ENCODE measurements at places on chromosomes 1 and 21.

DNA sequence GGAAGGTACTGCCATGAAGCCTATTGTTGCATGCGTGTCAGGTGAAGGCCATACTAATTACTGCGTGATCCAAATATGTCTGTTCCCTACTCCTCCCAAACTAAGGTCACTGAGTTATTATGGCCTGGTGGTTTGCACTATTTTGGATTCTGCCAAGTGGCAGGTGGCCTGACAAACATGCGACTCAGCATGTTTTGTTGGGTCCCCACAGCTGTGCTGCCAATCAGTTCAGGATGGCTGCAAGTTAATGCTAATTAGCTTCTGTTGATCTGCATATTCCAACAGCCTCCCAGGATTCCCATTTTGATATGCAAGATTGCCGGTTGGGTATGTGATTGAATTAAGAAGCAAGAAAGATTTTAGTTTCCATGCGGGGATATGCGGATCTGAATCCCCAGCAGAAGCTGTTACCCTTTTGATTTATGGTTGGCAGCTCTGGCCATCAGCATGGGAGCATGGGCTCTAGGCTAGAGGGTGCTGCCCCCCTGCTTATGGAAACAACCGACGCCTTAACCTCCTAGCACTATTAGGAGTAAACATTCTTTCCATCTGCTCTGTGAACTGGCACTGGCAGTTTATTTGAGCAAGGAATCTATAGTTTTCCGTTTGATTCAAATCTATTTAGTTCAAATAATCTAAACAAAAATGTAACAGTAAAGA, 429.8 kb upstream of the C1orf87 start:
- DNase-seq: no peak

GRCh38 chr1:212922016-212922415, 28.3 kb upstream of the VASH2 start:
- DNase-seq: no peak

GRCh38 chr1:229621663-229622062, 4.3 kb downstream of the TAF5L start:
- DNase-seq: no peak

GRCh38 chr1:242811092-242811840, 286.8 kb upstream of the PLD5 start:
- DNase-seq: no peak

GRCh38 chr1:162021124-162021523, 2.5 kb downstream of the OLFML2B start:
- no peak for DNase-seq

DNA sequence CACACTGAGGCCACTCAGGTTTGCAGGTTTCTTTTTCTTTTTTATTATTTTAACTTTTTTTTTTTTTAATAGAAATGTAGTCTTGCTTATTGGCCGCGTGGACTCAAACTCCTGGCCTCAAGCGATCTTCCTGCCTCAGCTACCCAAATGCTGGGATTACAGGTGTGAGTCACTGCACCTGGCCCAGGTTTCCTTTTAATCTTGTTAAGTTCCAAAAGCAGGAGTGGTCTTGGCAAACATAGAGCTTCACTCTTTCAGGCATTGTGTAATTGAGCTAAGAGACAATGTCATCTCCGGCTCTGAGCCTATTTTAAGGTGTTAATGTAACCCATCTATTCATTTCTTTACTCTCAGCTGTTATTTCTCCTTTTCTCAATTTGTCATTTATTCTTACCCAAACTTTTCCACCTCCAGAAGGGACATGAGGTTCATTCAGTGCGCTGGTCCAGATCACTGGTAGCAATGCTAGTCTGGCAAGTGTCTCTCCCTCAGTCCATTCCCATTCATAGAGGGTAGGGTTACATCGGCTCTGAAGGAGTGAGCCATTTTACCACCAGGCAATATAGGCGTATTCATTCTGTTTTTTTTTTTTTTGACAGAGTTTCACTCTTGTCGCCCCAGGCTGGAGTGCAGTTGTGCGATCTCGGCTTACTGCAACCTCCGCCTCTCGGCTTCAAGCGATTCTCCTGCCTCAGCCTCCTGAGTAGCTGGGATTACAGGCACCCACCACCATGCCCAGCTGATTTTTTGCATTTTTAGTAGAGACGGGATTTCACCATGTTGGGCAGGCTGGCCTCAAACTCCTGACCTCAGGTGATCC, 11.3 kb upstream of the MFSD2A start:
- no peak for DNase-seq

GRCh38 chr1:184152434-184152898, 100.9 kb downstream of the TSEN15 start:
- no peak for DNase-seq

DNA sequence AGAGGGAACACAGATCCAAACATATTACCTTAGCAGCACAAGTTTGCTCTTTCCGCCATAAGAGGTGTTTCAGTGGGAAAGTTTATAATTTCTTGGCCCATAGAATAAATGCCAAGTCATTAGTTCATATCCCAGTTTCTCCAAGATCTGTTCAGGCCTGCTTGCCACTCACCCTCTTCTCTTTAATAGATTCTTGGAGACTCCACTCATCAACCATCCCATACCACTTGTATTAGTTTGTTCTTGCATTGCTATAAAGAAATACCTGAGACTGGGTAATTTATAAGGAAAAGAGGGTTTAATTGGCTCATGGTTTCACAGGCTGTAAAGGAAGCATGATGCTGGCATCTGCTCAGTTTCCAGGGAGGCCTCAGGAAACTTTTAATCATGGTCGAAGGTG, 34.8 kb upstream of the MYSM1 start:
- DNase-seq: no peak

DNA sequence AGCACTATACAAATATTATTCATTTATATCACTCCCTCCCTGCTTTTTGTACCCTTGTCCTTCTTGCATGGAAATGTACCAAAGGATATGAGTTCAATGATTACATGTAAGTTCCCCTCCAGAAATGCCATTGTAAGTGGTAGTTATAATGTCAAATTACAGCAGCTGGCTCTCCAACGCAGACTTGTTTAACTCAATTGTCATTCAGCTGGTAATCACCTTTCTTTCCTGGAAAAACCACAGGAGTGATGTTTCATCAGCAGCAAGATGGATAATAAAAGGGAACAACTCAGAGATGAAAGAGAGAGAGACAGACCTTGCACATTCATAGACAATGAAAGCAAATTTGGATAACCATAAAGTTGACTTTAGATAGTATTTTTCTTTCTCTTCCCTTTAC, 578.6 kb upstream of the PBX1 start:
- no peak for DNase-seq

GRCh38 chr1:211420845-211421454, 71.0 kb downstream of the RD3 start:
- no peak for DNase-seq

- DNase-seq: no peak
Measured at GRCh38 chr21:39110431-39110830, 72.8 kb downstream of the PSMG1 start.

- no peak for DNase-seq
Measured at GRCh38 chr1:70256664-70257063, 35.5 kb downstream of the SRSF11 start.

DNA sequence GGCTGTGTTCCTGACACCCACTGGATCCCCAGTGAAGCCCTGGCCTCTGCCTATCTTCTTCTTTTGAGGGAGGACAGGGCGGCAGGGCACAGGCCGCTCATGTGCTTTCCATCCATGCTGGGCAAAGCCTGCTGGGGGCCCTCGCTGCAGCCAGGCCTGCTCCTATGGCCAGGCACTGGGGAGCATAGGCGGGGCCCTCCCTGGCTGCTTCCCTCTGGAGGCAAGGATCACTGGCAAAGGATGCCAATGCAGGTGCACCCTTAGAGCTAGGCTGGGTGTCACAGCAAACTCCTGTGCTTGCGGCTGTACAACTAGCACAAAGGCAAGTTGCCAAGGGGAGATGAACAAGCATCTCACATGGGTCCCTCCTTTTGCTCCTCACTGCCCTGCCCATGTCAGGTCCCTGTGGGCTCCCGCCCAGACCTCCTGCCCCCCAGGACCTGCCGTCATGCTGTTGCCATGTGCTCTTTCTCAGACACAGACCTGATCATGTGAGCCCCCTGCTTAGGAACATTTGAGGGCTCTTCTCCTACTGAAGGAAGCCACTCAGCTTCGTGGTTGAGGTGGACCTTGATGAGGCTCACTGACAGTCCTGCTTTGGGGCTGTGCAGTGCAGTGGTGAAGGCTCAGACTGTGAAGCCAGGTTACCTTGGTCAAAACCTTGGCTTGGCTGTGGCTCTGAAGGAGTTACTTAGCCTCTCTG, 393.6 kb downstream of the PTPRU start:
- no peak for DNase-seq

DNA sequence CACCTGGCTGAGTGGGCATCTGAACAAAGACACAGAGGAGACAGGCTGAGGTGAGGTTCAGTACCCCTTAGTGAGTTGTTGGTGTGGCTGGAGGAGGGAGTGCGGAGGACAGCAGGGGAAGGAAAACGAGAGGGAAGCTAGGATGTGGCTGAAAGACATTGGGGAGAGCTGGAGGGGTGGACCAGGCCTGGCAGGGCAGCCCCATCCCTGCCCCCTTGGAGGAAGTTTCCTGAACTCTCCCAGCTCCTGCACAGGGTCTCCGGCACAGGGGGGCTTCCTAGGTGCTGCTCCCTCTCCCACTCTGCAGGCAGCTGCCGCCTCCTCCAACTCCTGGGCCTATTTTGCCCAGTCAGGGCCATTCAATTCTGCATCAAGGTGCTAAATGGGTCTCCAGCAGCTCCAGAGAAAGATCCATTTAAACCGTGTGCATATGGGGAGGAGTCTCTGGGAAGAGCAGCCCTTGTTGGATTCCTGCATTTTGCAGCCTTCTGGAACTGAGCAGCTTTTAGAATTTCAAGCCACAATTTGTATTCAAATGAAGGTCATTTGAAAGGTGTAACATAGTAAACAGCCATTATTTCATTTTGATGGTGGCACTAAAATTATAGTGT, 193.9 kb downstream of the CAMTA1 start:
- DNase-seq: no peak

DNA sequence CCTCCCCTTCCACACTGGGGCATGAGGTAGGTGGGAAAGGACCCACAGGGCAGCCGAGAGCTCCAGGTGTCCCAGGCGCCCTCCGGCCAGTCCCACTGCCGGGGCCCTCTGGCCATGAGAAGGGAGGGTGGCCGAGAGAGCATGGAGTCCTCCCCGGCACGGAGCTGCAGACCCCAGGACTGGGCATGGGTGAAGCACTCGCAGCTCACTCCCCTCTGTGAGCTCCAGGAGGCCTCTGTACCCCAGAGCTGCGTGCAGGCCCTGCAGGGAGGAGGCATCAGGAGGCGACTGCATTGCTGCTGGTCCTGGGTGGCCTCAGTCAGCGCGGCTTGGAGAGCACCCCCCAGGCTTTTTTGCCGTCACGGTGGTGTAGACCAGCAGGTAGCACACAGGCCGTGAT, 80.1 kb upstream of the TTC34 start:
- no peak for DNase-seq

DNA sequence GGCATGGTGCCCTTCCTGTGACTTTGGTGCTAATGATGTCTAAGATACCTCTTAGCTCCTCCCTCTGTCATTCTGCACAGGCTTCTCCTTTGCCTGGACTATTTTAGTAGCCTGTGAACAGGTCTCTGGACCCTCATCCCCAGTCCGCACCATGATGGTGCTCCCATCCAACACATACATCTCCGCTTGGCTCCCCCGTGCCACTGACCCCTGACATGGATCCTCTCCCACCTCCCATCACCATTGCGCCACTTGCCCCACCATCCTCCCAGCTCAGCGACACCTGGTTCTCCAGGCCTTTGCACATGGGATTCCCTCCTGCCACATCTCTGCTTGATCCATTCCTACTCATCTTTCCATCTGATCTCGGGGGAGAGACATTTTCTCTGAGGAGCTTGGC, 33.9 kb downstream of the RUNX3 start:
- DNase-seq: no peak

DNA sequence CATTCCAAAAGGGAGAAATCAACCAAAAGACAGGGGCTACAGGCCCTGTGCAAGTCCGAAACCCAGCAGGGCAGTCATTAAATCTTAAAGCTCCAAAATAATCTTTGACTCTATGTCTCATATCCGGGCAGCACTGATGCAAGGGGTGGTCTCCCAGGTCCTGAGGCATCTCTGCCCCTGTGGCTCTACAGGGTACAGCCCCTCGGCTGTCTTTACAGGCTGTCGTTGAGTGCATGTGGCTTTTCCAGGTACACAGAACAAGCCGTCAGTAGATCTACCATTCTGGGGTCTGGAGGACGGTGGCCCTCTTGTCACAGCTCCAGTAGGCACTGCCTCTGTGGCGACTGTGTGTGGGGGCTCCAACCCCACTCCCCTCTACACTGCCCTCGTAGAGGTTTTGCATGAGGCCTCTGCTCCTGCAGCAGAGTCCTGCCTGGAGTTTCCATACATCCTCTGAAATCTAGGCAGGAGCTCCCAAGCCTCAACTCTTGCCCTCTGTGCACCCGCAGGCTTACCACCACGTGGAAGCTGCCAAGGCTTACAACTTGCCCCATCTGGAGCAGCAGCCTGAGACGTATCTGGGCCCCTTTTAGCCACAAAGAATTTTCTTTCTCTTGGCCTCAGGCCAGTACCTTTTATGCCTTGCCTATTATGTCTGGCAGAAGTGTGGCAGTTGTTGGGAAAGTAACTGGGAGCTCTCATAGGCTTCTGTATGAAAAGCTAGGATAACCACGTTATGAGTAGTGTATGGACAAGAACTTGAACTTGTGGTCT, 52.5 kb downstream of the POU2F1 start:
- no peak for DNase-seq

DNA sequence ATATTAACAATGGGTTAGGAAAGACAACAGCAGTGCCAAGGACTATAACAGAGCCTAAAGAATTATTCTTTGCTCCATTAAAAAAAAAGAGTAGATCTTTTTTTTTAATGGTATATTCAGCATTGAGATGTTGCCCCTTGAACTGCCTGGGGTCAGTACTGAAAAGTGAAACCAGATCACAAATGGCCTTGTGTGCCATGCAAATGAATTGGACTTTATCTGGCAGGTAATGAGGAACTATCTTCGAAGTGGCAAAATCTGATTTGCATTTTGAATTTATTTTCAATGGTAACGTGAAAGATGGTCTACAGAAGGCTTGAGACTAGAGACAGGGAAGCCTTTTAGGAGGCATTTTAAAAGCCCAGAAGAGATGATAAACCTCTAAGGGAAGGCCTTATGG, 21.4 kb upstream of the PKN2 start:
- no peak for DNase-seq

- DNase-seq: no peak
Measured at GRCh38 chr1:207863893-207864535, 46.9 kb downstream of the CD34 start.

GRCh38 chr21:29335720-29336119, 37.0 kb downstream of the BACH1 start:
- no peak for DNase-seq

Data from hepatocyte (in vitro differentiated cells).